Urinary bladder (tissue), 4 donors: ENCODE measurements at places on chromosomes 5 and 9. TPM values are rescaled to one million over a fixed set of nuclear protein-coding genes. Genes with fewer than 3 reads are reported as not detected.

- no peak for DNase-seq
These were observed 691.2 kb upstream of the CDH6 start for GRCh38 chr5:30502277-30502676.

GRCh38 chr5:144198386-144198785 is 27.7 kb downstream of the KCTD16 start:
- DNase-seq, result no peak

GRCh38 chr9:89078860-89079259 is 87.6 kb downstream of the S1PR3 start:
- DNase-seq, result no peak

- DNase-seq, result no peak
These were observed 16.7 kb upstream of the SLC25A51 start for GRCh38 chr9:37920471-37921167.

DNA sequence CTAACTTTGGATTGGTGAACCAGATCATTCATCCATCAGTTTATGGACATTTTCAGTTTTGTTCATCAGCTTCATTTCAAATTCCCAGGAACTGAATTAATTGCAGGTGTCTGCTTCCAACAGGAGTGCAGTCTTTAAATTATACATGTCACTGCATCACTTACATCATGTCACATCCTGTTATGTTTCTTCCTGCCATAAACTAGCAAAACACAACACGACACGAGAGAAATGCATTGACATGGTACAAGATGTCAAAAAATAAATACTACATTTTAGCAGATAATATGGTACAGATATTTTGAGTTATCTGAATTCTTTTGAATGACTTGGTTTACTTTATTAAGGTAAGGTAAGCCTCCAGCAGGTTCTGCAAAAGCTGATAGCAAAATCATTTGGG is 415.5 kb downstream of the NR2F1-AS1 start:
- DNase-seq, result no peak

DNA sequence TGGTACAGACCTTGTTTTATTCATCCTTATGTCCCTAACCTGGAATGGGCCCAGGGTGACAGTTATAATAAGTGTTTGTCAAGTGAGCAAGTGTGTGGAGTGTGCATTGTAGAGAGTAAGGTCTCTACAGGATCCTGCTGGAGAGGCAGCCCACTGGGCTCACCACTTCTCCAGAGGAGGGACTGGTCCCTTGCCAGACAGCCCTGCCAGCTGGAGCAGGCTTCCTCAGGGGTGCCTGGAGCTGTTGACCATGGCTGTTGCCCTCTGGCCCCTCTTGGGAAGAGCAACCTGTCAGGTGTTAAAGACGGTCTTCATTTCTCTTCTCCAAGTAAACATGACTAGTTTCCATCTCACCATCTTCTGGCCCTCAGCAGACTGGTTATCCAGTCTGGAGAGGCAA is 20.0 kb downstream of the IRF1 start:
- no peak for DNase-seq

DNA sequence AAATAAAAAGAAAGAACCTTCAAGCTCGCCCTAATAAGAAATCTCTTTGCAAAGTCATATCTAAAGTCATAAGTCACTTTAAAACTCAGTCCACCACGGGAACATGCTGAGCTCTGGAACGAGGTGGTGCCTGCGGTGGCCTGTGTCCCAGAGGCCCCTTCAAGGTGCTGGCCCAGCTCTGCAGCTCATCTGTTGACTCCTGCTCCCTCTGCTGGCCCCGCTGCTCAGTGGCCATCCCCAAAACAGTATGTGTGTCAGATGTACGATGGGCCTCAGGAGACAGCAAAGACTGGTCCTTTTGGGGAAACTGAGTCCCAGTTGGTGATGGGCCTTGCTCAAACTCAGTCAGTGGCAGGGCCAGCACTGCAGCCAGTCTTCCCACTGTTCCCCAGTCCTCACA is 22.8 kb upstream of the FOXB2 start:
- DNase-seq, result no peak

DNA sequence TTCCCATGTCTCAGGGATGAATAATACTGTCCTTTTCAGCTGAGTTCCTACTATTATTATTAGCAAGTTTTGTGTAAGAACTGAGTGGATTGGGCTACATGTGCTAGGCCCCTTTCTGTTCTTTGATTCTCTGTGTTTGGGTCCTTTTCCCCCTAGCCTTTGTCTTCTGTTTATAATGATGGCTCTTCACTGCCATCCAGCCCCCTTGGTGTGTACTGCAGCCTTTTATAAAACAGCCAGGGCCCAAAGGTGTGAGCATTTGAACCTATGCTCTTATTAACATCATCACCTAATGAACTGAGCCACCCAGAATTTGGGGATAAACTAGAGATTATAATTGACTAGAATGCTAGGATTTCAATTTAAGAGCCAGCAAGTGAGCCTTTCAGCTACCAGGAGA is 52.6 kb downstream of the PLAC8L1 start:
- no peak for DNase-seq

DNA sequence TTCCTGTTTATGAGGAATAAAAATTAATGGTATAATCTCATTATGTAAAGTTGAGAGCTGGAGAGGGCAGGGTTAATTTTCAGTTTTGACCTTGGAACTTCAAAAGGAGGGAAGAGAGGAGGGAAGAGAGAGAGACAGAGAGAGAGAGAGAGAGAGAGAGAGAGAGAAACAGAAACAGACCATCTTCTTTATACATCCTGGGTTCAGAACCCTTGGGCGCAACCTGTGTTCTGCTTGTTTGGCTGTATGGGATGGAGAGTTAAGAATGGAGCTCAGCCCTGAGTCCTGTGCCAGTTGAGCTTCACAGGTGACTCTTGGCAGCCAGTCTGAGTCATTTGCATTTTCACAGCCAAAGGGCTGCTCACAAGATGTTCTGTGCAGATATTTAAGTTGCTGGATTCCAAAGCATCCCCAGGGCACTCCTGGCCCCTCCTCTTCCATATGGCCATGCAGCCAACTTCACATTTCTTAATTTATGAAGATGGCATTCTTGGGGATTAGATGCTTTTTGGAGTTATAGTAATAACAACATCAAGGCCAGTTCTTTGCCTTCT is 143.5 kb downstream of the CARTPT start:
- no peak for DNase-seq

GRCh38 chr5:74355041-74355824 is 285.3 kb downstream of the ENC1 start:
- DNase-seq, result no peak

- no peak for DNase-seq
These were observed 43.1 kb downstream of the POLR1E start for GRCh38 chr9:37528652-37529471.

- DNase-seq, result no peak
These were observed 29.8 kb downstream of the JAKMIP2 start for GRCh38 chr5:147752666-147753290.

- DNase-seq, result no peak
These were observed 9.8 kb upstream of the GNE start for GRCh38 chr9:36268007-36268427.

DNA sequence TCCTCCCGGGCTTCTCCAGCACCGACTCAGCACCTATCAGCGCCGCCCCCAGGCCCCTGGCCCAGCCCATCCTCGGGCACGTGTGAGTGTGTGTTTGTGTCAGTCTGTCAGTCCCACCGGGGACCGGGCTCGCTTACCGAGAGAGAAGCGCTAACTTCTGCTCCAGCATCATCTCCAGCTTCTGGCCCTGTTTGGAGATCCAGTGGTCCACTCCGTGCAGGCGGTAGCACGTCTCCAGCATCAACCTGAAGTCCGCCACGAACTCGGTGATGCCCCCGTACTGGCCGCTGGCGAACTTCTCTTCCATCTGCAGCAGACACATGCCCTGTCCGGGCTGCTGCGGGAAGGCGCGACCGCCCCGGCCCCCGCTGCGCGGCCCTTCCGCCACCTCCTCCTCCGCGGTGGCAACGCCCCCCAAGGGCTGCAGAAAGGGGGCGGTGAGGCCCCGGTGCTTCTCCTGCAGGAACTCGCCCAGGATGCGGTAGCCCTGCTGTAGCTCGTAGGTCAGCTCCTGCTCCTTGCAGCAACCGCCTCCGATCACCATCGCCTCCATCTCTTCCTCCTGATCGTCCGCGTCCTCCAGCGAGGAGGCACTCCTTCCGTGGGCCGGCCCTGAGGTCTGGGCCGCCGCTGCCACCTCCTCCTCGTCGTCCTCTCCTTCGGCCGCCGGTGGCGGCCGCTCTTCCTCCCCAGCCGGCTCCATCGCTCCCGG is 8.2 kb downstream of the RANBP6 start:
- DNase-seq, result peak; percentile 40

DNA sequence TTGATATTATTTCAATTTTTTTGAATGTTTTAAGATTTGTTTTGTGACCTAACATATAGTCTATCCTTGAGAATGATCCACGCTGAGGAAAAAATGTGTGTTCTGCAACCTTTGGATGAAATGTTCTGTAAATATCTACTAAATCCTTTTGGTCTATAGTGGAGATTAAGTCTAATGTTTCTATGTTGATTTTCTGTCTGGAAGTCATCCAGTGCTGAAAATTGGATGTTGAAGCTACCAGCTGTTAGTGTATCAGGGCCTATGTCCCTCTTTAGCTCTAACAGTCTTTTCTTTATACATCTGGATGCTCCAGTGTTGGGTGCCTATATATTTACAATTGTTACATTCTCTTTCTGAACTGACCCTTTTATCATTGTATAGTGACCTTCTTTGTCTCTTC is 422.3 kb downstream of the TMEM232 start:
- no peak for DNase-seq

GRCh38 chr5:97797994-97798451 is 615.0 kb upstream of the RIOK2 start:
- no peak for DNase-seq

DNA sequence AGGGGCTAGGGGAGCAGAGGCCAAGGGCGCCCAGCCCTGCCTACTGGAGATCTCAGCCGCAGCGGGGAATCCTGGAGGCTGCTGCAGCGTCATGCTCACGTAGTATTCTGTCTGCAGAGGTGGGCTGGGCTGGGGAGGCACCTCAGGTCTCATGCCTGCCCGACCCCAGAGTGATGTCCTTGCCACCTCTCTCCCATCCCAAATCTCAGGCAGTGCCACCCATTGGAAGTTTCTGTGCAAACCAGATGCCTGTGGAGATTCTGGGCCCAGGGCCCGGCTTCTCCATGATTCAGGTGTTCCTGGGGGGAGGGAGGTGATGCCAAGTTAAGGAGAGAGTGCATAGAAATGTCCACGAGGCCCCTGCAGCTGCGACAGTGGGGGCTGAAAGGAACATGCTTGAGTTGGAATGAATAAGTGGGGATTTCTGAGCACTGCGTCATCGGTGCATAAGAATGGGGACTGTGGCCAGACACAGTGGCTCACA is 72.0 kb downstream of the ANKRD33B start:
- no peak for DNase-seq

GRCh38 chr5:101531026-101531425 is 627.9 kb upstream of the ST8SIA4 start:
- no peak for DNase-seq

DNA sequence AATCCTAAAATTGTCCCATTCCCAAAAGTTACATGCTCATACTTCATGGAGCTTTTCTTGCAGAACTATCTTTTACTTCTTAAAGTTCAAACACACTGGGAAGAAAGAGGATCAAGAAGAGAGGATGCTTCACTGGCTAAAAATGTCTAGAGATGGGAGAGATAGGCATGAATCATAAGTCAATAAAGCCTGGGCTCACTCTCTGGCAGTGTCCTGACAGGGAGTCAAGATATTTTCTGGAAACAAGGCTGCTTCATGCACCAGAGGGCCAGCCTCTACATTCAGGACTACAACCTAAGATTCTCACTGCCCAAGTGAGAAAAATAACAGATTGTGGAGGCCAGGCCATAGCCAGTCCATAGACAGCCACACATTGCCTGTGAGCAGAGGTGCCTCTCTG is 1358.4 kb downstream of the EFNA5 start:
- DNase-seq, result no peak

- DNase-seq, result no peak
These were observed 942.3 kb downstream of the TAF11L14 start for GRCh38 chr5:18576586-18576985.

GRCh38 chr5:42570966-42571960 is 148.0 kb downstream of the GHR start:
- no peak for DNase-seq

DNA sequence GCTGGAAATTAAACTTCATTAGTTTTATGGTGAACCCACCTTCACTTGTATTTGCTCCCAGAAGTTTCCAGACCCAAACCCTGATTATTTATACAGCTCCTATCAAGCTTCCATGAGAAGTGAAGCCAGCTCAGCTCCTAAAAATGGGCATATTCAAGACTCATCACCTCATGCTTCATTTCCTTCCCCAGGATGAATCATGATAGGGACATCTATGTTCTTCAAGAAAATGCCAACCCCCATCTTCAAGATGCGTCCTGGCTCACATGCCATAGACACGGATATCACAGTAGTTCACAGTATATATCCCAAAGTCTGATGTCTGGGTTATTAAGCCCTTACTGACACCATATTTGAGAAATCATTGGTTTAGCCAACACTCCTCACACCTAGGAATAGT is 217.6 kb downstream of the NPR3 start:
- no peak for DNase-seq

DNA sequence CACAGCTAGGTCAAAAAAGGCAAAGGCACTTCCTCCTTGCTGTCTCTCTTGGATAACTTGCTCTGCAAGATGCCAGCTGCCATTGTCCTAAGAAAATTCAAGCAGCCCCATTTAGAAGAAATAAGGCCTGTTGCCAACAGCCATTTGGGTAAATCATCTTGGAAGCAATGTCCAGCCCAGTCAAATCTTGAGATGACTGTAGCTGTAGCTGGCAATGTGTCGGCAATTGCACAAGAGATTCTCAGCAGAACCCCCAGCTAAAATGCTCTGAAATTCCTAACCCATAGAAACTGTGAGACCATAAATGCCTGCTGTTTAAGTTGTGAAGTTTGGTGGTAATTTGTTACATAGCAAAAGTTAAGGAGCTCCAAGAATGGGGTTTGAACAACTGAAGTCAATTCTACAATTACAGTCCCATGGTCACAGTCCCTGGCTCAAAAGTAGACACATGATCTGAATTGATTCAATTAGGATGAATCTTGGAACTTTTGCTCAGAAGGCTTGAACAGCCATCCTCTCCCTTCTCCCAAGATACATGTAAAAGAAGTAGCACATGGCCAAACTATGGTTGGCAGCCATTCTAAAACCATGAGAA is 151.1 kb downstream of the MPDZ start:
- DNase-seq, result no peak

The TLX3 gene
- 0.16 TPM for polyA plus RNA-seq

The FCHSD1 gene
- 15.6 TPM for polyA plus RNA-seq

The TSSK1B gene
- polyA plus RNA-seq, result not detected

The OR1L8 gene
- polyA plus RNA-seq, result 0.18 TPM

The GABRA6 gene
- not detected for polyA plus RNA-seq

The IFNA21 gene
- not detected for polyA plus RNA-seq

The PHYKPL gene
- 40.3 TPM for polyA plus RNA-seq

The GARIN3 gene
- polyA plus RNA-seq, result not detected

The LCN6 gene
- polyA plus RNA-seq, result 26.6 TPM

The SPAAR gene
- polyA plus RNA-seq, result 1.4 TPM

The PCDHA1 gene
- 0.03 TPM for polyA plus RNA-seq

The BOD1 gene
- 46.6 TPM for polyA plus RNA-seq

The PCDHGA7 gene
- 1.9 TPM for polyA plus RNA-seq

The TSTD2 gene
- 14.8 TPM for polyA plus RNA-seq

The SLC34A3 gene
- 0.05 TPM for polyA plus RNA-seq
